ENCODE measurements at places on chromosomes 4 and X.

GRCh38 chr4:37635155-37635554 is 51.0 kb downstream of the RELL1 start:
- DNase-seq: no peak

DNA sequence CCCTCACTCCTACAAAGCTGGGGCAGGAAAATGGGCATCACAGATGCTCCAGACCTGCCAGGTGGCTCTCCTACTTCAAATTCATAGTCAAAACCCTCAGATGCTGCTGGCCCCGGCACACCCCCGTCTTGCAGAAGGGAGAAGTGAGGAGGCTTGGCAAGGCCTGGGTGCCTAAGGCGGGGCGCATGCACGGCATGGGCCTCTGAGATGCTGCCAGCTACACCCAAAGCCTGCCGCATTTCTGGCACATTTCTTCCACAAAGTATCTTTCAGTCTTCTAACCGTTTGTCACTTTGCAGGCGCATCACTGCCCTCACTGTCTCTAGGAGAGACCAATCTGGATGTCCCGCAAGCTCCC is 19.6 kb downstream of the WDR1 start:
- DNase-seq: no peak

DNA sequence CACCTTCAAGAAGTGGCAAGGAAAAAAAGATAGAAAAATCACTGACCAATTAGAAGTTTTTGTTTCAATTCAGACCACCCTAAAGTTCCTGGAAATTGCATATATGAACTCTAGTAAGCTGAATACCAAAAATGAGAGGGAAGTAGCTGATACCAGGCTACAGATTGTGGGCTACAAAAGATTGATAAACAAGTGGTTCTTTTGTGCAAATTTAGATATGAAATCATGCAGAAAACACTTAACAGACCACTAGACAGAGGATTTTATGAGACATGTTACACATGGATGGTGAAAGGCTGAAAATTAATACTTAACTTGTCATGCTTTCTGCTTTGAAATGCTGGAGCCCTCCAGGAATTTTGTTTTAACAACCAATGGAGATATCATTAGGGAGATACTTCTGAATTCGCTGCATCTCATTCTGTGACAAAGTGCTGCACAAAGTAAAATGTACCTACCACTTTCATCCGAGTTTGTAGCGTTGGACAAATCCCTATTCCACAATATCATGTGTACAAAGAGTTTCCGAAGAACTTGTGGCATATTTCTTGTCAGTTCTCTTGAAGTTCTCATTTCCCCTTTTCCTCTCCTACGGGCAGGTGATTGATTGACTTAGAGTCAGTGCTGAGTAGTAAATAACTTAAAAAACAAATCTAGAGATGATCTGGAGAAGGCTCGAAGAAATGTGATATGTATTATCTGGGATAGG is 235.0 kb downstream of the PALLD start:
- DNase-seq: no peak

GRCh38 chrX:41971346-41971745 is 48.0 kb upstream of the CASK start:
- no peak for DNase-seq

DNA sequence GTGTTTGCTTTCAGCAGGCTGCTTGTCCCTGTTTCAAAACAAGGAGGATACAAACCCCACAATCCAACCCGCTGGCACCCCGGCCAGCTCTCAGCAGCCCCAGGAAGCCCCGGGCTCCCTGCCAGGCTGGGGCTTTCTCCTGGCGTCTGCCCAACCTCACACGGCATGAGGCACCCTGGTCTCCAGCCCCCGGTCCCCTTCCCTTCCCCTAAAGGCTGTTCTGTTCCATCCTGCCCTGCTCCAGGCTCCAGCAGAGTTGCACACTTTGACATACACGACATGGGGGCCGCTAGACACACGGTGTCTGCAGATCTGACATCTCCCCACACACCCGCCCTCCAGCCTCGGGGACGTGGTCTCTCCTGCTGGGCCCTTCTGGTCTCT is 107.7 kb upstream of the ADRA2C start:
- DNase-seq: no peak

DNA sequence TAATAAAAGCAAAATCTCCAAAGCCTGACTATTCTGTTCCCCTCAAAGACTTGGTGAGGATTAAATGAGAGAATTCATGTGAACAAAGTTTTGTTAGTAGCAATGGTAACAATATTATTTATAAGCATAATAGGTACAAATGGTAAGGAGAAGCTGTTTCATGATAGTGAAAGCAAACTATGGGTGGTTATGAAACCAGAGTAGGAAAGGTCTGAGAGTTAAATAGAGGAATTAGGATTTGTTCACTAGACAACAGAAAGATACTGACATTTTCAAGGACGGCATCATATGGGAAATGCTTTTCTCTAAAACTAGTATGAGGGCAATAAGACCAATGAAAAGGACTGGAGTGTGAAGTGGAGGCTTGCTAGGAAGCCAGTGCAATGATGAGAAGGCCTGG is 128.6 kb upstream of the FTHL17 start:
- DNase-seq: no peak

GRCh38 chrX:57651169-57651919 is 28.7 kb downstream of the NLRP2B start:
- DNase-seq: no peak

DNA sequence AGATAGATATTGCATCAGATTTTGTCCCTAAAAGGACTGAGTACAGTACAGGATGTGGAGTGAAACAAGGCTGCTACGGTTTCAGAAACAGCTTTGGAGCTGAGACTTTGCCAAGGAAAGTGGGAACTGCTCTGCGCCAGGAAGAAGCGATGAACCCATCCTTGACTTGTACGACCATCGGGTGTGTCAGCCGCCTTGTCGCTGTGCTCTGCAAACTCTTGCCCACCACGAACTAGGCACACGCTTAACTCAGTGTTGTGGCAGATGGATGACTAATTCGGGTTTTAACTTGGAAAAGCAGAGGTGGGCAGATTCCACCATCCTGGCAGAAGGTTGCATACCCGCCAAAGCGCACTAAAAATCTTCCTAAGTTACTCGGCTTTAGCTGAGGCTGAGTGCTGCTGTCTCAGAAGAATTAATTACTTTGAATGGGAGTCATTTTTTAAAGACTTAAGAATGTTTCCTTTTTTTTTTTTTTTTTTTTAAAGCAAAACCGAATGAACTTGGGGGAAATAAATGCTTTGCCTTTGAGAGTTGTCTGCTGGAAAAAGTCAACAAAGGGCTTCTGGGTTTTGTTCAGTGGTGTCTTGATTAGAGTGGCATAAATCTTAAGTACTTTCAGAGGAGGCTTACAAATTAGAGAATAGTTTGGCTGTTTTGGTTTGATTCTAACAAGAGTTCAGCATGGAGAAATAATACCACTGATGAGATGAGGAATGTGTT is 69.5 kb downstream of the SHROOM2 start:
- DNase-seq: no peak

DNA sequence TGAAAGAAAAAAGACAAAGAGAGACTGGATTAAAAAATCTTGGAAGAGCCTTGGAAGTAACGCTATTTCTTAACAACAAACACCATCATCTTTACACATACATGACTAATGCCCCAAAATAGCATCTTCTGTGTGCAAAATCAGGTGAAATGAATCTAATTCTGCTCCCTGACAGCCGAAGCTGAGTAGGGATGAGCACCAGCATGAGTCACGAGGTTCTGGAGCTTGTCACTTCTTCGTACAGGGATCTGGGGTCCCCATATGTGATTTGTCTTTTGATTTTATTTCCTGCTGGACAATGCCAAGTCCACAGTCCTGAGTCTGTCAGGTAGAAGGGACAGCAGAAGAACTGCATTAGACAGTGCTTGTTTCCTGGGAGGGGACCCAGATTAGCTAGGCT is 55.9 kb downstream of the OSTC start:
- no peak for DNase-seq

DNA sequence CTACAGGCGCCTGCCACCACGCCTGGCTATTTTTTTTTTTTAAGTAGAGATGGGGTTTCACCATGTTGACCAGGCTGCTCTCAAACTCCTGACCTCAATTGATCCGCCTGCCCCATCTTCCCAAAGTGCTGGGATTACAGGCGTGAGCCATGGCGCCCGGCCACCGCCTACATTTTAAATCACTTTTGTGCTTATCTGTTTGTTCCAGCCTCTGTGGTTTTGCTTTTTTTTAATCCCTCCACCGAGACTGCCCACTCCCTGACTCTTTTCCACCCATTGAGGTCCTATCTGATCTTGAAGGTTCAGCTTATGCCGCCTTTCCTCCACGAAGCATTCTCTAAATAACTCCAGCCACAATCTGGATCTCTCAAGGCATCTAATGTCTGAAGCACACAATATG is 73.5 kb downstream of the CHRDL1 start:
- DNase-seq: no peak

DNA sequence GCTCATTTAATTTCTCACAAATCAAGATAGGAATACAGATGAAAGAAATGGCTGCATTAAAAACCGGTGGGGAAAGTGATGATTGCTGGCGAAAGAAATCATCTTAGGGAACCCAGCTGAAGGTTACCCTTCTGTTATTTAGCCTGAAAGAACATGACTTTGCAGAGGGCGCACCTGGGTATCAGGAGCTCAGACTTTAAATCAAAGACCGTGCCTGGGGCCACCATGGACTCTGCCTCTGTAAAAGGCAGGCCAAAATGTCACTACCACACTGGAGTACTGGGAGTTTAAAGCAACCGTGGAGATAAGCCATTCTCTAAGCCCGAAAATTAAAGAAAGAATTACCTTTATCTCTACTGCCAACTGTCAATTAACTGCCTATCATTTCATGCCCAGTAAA is 24.3 kb downstream of the GPC3 start:
- no peak for DNase-seq

DNA sequence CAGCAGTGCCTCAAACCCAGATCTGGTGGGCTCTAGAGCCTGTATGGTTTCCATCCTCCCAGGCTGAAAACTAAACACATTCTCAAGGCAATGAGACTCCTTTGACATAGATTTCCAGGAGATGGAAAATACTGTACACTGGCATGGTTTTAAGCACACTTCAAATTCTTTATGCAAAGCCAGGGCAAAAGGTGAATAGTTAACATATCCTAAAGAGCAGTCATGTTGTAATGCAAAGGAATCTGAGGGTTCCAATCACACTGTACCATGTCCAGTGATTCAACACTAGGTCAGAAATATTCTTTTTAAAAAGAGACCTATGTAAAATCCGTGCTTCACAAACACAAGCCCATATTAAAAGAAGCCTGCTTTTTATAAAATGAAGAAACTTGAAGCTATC is 195.3 kb downstream of the QDPR start:
- no peak for DNase-seq

GRCh38 chr4:151940926-151941617 is 180.3 kb upstream of the GATB start:
- no peak for DNase-seq

- DNase-seq: no peak
Observed at GRCh38 chr4:56699537-56700105, 18.5 kb upstream of the HOPX start.

DNA sequence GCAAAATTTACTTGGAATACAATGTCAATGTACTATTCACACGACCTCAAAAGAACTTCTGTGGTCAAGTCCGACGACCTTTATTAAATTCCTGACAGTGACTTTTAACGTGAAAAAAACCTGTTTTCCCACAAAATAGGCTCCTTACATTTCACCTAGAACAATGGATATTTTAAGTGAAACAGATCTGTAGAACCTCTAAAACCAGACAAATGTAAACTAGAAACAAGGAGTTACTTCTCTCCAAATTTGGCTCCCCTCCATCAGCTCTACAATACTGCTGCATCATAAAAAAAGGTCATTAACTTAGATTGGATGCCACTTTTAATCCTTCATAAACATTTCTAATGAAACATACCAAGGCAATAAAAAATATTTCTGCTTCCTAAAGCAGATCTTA is 1.2 kb downstream of the NEK1 start:
- no peak for DNase-seq

- no peak for DNase-seq
Observed at GRCh38 chr4:186760576-186760975, 36.9 kb upstream of the FAT1 start.

GRCh38 chr4:72663828-72664227 is 94.8 kb upstream of the ADAMTS3 start:
- no peak for DNase-seq

DNA sequence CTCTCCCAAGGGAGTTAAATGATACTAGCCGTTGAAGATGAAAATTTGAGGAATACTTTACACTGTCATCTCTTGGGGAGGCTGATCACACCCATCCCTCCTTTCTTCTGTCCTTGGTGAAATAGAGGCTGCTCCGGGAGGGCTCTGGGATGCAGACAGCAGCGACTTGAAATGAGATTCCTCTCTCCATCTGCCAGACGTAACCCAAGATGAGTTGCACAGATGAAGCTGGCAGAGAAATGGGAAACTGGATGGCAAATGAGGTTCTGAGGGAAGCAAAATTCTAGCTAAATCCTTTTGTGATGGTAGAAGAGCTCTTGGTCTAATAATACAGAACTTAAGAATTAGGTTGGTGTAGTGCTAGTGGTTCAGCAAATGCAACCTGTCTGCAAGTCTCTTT is 201.4 kb downstream of the AASDH start:
- peak; percentile 13 for DNase-seq

Measured in Ammon's horn (tissue), 1 donor.